ENCODE measurements at places on chromosomes 4 and X. TPM values are rescaled to one million over a fixed set of nuclear protein-coding genes. Genes with fewer than 3 reads are reported as not detected.

GRCh38 chr4:3781193-3781886, 15.2 kb downstream of the ADRA2C start:
- peak; percentile 24 for DNase-seq

DNA sequence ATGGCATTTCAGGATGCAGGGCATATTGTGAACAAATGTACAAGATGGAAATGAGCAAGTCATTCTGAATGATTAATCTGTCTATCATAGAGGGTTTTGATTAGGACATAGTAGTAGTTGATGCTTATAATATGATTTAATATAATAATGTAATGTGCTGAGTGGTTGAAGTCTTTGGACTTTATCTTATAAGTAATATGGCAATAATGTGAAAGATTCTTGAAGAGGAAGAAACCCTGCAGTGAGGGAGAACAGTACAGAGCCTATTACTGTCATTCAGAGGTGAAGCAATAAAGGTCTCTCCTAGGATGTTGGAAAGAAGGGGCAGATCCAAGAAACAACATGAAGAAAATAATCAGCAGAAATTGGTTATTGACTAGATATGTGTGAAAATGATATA, 16.6 kb downstream of the NFKB1 start:
- no peak for DNase-seq

BCOR gene
- total RNA-seq = 41.5 TPM

SPARCL1 gene
- not detected for total RNA-seq

Data from activated CD8-positive, alpha-beta T cell treated with anti-CD3 and anti-CD28 coated beads, Interleukin-2, amount 10 ng/mL, durations not matched to agents 7 days and 5 days (primary cell).